Hepatocyte (in vitro differentiated cells): ENCODE measurements at places on chromosomes 3 and 15. TPM values are rescaled to one million over a fixed set of nuclear protein-coding genes. Genes with fewer than 3 reads are reported as not detected.

DNA sequence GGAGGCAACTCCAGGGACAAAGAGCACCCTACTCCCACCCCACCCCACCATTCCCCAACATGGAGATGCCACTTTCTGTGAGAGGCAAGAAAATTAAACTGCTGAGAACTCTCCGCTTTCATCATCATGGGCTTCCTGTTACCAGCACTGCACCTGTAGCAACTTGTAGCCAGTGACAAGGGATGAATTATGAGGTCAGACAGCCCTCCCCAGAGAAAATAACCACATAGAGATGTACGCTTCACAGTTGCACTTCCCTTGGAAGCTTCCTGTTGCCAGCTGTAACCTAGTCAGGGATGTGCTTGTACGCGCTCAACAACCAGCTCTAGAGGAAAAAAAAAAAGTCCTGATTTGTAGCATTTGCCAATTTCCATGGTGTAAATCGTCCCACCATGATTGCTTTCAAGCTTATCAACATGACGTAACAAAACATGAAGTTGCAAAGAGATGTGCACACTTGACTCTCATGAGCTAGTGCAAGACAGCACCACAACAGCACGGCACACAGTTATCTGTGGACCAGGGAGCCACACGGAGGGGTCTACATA lies 145.4 kb downstream of the RAB11A start:
- no peak overlapping the region for H3K4me3 ChIP-seq
- H3K4me1 ChIP-seq: no peaks in the 10 kb centered on the region
- DNase-seq: no peak
- no peaks in the 10 kb centered on the region for H3K36me3 ChIP-seq

DNA sequence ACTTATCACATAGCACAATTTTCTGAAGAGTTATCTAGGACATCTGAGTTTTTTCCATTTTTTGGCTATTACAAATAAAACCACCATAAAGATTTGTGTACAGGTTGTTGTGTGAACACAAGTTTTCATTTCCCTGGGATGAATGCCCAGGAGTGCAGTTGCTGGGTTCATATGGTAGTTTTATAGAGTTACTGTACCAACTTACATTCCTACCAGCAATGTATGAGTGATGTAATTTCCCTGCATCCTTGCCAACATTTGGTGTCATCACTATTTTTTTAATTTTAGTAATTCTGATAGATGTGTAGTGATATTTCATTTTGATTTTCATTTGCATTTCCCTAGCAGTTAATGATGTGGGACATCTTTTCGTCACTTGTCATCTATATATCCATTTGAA lies 20.5 kb downstream of the FILIP1L start:
- H3K27ac ChIP-seq: no peak overlapping the region
- no peaks in the 10 kb centered on the region for H3K27me3 ChIP-seq
- H3K4me1 ChIP-seq: peaks cover 30% of the 10 kb centered on the region
- H3K4me3 ChIP-seq: no peak overlapping the region
- no peak for DNase-seq

GRCh38 chr15:85986741-85987140 lies 92.9 kb upstream of the AGBL1 start:
- no peak overlapping the region for H3K27ac ChIP-seq
- no peaks in the 10 kb centered on the region for H3K27me3 ChIP-seq
- DNase-seq: no peak
- H3K4me1 ChIP-seq: no peaks in the 10 kb centered on the region

The MASP1 gene
- 25.1 and 29.0 TPM in 2 replicates for total RNA-seq

GRCh38 chr3:160132226-160132625 lies 93.0 kb upstream of the C3orf80 start:
- H3K4me1 ChIP-seq: no peaks in the 10 kb centered on the region
- H3K27me3 ChIP-seq: no peaks in the 10 kb centered on the region
- no peak for DNase-seq
- no peaks in the 10 kb centered on the region for H3K36me3 ChIP-seq
- no peak overlapping the region for H3K4me3 ChIP-seq

DNA sequence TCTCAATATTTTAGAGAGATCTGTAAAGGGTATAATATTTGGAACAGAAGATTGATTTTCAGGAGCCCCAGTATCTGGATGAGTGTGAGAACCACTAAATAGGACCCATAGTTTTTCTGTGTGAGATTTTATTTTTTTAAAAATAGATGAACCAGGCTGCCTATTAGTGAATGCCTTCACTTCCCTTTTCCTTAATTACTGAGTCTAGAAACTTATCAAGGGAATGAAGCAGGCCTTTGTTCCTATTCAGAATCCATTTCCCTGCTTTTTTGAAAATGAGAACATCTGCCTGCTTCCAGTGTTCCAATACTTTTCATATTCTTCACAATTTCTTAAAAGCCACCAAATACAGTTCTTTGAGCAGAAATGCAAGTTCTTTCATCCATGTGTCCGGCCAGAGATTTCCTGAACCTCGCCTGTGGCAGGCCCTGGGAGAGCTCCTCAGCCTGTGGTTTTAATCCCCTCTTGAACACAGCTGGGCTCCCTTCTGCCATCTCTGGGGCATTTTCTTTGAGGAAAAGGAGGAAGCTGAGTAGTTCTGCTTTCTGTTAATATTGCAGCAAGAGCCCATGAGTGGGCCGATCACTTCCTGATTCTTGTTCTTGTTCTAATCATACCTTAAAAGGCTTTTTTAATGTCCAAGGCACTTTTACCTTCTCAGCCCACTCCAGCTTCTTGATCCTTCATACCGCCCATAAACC lies 4.7 kb downstream of the EHD4 start:
- no peak for DNase-seq
- H3K27ac ChIP-seq: peak overlapping the region; percentile 54
- H3K36me3 ChIP-seq: no peaks in the 10 kb centered on the region
- no peaks in the 10 kb centered on the region for H3K27me3 ChIP-seq
- H3K4me1 ChIP-seq: peaks cover 7% of the 10 kb centered on the region

The ZNF619 gene
- 3.6 and 4.7 TPM in 2 replicates for total RNA-seq
